ENCODE measurements at places on chromosomes 1 and 21.

DNA sequence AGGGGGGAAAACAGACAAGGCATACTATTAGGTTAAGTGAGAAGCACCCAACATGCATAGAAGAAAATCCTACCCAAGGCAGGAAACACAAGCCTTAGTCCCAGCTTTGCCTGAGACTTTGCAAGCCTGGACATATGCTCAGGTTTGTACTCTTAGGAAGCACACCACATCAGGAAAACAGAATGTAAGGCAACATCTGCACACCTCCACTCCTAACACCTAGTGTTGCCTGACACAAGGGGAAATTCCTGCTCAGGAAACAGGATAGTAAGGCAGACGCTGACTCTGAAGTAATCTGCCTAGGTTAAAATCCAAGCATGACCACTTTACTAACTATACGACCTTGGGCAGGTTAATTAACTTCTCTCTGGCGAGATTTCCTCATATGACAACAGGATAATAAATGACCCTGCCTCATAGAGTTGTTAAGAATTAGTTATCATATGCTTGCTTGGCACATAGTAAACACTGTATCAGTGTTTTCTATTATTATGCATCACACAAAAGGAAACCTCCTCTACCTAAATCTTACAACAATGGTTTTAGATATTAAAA is 119.8 kb downstream of the ZZZ3 start:
- DNase-seq = no peak

- no peak for DNase-seq
Observed at GRCh38 chr21:17903029-17903806, 84.1 kb upstream of the C21orf91 start.

GRCh38 chr1:43636006-43636641 is 13.8 kb upstream of the KDM4A start:
- DNase-seq = no peak

DNA sequence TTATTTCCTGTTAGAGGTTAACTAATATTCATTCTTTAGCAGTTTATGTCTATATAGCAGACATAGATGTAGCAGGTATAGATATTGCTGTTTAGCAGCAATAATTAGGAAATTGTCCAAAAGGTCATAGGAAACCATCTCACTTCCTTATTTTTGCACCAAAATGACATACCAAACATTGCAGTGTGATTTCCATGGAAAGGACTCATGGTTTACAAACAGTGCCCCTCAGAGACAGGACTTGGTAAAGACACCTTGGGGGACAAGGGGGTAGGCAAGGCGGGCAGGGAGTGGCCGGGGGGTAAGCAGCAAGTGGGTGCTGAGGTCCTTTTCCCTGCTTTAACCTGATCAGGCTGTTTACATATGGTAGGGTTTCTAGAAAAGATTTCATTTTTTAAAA is 30.5 kb downstream of the BATF3 start:
- DNase-seq = no peak

DNA sequence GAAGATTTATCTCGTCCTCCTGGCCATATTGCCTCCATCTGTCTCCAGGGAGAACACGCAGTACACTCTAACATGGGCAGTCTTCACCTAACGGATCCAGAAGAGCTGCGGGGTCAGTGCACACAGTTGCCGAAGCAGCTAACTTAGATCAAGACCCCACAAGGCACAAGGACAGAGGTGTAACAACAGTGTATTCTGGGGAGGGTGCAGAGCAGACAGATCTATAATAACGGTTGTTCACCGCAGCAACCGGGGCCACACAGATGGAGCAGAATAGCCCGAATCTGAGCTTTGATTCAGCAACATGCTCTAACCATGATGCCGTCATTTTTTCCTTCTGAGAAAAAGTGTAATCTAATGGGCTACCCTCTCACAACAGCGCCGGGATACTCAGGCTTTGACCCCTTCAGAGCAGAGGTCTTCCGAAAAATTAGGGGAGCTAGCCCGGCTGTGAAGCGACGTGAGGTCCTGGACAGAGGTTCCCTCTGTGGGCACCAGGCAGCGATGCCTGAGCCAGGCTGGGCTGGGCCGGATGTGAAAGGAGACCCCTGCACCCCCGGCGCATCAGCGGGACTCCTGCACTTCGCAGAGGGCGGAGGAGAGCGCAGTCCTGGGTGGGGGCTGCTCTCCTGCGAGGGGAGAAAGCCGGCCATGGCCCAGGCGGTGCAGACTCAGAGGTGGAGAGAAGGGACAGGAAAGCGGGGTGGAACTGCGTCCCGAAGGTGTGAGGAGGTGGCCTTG is 57.5 kb downstream of the BCL9 start:
- DNase-seq = peak; percentile 9

- no peak for DNase-seq
Observed at GRCh38 chr1:183021405-183022201, 1.6 kb upstream of the LAMC1 start.

- DNase-seq = no peak
Observed at GRCh38 chr1:63799307-63799706, 25.5 kb downstream of the ROR1 start.

DNA sequence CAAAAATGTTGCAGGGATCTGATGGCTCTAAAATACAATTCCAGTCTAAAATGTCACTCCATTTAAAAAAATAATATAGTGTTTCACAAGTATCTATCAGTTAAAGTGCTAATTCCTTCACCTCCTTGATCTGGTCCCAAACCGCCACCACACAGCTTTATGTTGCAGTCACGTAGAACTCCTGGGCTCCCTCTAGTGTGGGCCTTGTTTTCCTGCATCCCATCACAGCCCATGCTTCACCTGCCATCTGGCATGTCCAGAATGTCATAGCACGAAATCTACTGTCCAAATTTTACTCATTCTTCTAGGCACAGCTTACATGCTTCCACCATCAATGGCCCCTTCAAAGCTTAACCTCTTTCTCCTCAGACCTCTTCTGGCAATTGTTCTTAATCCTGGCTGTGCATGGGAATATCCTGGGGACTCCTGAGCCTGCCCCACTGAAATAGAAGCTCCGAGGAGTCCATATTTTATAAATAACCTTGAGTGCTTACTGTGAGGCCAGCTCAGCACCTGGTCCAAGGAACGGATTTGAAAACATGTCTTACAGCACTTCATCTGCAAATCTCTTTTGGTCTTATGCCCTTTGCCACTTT is 15.5 kb downstream of the FYB2 start:
- DNase-seq = no peak
